ENCODE measurements at places on chromosomes 2 and 18.

- no peak for DNase-seq
These were observed 112.9 kb downstream of the XIRP2 start for GRCh38 chr2:167001165-167001564.

DNA sequence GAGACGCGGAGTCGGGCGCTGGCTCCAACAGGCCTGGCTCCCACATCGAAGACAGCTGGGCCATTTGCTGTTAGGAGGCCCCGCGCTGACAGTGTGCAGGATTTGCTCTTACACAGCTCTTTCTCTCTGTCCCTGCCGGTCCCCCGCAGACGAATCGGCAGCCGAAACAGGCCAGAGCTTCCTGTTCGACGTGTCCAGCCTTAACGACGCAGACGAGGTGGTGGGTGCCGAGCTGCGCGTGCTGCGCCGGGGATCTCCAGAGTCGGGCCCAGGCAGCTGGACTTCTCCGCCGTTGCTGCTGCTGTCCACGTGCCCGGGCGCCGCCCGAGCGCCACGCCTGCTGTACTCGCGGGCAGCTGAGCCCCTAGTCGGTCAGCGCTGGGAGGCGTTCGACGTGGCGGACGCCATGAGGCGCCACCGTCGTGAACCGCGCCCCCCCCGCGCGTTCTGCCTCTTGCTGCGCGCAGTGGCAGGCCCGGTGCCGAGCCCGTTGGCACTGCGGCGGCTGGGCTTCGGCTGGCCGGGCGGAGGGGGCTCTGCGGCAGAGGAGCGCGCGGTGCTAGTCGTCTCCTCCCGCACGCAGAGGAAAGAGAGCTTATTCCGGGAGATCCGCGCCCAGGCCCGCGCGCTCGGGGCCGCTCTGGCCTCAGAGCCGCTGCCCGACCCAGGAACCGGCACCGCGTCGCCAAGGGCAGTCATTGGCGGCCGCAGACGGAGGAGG, 3.5 kb downstream of the GDF7 start:
- no peak for DNase-seq

DNA sequence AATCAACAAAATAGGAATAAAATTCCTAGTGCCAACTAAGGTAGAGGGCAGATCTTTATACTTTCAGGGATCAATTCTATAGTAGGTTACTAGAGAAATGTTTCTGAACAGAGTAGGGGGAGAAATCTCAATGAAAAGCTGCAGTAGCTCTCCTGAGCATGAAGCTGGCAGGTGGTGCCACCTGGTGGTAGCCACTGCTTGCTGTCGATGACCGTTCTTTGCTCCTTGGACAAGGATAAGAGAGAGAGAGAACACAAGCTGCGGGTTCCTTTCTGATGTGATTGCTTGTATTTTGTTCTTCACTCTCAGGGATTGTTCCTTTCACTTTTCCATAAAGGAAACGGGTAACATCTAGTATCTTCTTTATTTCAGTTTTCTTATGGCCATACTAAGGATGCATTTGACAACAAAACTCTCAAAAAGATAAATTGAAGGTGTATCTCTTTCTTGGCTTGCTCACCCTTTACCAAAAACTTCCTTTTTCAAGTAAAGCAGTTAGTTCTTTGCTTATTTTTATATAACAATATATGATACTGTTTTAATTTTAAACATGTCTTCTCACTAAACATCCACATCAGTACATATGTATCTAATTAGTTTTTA, 18.6 kb upstream of the MRPL19 start:
- peak; percentile 24 for DNase-seq

GRCh38 chr2:30332791-30333453, 101.6 kb downstream of the LBH start:
- DNase-seq: no peak

GRCh38 chr18:79299272-79299671, 96.5 kb upstream of the NFATC1 start:
- no peak for DNase-seq

GRCh38 chr18:27541293-27541692, 356.2 kb upstream of the CHST9 start:
- DNase-seq: no peak

DNA sequence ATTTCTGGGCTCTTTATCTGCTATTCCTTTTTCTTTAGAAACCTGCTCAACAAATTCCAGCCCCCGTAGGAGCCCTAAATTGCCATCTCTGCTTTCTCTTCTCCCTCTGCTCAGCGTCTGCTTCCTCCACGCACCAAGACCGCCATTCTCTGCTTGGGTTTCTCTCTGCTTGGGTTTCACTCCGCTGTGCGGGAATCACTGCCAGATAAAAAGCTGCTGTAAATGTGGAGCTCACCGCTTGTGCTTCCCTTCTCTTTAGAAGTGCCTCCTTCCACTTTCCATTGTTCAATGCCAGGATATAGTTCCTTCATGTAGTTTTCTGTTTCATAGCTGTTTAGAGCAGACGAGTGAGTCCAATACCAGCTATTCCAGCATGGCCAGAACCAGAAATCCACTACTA, 45.9 kb downstream of the TMEM237 start:
- DNase-seq: no peak

DNA sequence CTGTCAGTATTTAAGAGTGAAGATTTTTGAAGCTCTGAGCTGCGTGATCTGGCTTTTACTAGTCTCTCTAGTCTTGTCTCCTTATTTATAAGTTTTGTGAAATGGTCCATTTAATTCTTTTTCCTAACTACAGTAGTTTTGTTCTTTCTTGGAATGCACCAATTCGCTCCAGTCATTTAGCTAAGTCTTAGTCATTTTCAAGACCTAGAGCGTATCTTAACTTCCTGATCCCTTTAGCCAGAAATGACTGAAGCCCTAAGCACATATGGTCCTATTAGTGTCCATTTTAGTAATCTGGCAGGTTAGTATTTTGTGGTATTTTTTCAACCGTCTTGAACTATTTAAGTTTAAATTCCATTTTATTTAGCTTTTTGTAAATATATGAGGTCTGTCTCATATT, 3.6 kb downstream of the BIRC6 start:
- DNase-seq: no peak

- no peak for DNase-seq
These were observed 6.0 kb upstream of the MLPH start for GRCh38 chr2:237480988-237481525.

GRCh38 chr18:55880617-55881016, 292.6 kb upstream of the TCF4 start:
- DNase-seq: no peak

DNA sequence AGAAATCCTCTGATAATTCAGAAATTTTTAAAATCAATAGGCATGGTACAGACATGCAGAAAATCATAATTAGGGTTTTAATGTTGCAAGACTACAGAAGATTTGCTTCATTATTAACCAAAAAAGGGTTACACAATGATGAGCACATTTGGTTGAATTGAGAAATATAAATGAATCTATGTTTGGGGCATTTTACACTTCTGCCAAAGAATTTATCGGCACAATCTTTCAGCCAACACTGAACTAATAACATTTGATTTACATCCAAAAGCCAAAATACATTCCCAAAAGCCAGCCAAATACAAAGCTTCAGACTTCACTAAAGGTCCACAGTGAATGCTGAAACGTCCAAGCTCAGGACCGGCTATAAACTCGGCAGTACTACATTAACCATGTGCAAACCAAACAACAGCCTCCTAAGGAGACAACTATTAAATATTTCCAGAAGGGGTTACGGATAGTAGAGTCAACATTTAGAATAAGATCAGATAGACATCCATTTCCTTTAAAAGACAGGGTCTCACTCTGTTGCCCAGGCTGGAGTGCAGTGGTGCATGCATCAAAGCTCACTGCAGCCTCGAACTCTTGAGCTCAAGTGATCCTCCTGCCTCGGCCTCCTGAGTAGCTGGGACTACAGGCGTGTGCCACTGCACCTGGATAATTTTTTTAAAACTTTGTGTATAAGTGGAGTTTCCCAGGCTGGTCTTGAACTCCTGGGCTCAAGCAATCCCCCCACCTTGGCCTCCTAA, 29.4 kb downstream of the SPRED2 start:
- no peak for DNase-seq

GRCh38 chr18:74425161-74425560, 31.9 kb downstream of the DIPK1C start:
- DNase-seq: no peak

- DNase-seq: no peak
These were observed 100.9 kb downstream of the ARL4C start for GRCh38 chr2:234395891-234396420.

DNA sequence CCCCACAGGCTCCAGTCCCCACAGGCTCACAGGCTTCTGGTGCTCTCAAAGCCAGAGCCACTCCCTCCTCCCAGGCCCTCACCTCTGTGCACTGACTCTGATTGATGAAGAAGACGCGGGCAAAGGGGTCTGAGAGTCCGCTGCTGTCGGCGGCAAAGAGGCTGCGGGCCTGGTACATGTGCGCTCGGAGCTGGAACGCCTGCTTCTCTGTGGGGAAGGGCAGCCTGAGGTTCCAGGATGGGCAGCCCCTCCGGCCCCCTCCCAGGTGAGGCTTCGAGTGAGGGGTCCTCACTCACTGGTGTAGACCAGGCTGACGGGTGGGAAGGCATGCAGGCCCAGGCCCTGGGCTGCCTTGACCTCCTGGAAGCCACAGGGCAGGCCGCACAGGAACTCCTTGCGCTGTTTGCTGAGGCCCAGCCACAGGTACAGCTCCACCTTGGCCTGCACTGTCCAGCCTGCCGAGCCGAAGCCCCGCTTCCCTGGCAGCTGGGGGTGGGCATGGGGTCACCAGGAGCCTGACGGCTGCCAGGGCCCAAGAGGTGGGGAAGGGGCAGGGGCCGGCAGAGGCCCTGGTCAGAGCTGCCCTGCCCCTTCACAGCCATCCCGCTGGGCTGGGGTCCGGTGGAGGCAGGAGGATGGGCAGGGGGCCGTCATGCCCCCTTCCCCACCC, 2.0 kb downstream of the OTOF start:
- no peak for DNase-seq

GRCh38 chr2:119487434-119488244, 36.6 kb downstream of the SCTR start:
- DNase-seq: no peak

- DNase-seq: no peak
These were observed 64.3 kb upstream of the MSTN start for GRCh38 chr2:190126798-190127197.

GRCh38 chr18:74256190-74256589, 35.6 kb downstream of the CYB5A start:
- no peak for DNase-seq

GRCh38 chr2:15874854-15875804, 65.2 kb upstream of the MYCN start:
- no peak for DNase-seq

DNA sequence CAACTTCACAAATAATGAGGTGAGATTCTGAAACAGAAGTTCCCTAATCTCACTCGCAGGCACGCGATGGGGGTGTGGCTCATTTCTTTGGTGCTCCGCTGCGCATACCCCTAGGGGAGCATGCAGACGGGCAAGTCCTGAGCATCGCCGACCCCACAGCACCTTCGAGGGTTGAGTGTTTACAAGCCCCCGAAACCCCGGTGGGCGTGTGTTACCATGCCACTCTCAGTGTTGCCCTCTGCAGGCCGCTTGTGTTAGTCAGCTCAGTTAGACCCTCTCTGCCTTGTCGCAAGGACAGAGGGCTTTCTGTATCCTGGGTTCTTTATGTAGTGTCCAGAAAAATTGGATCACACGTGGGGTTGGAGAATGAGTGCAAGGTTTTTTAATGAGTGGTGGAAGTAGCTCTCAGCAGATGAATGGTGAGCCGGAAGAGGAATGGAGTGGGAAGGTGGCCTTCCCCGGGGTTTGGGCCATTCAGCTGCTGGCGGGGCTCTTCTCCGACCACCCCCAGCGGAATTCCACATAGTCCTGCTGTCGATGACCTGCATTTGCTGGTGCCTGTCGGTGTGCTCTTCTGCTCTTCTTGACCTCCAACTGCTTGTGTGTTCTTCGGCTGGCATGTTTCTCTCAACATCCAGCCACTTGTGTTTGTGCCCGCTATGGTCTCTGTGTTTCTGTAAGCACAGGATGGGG, 191.3 kb downstream of the RPRM start:
- DNase-seq: no peak

- no peak for DNase-seq
These were observed 274.0 kb downstream of the NDUFA10 start for GRCh38 chr2:239750929-239751678.

GRCh38 chr2:80303006-80303908, 1.3 kb downstream of the LRRTM1 start:
- no peak for DNase-seq

- no peak for DNase-seq
These were observed 13.7 kb downstream of the NGEF start for GRCh38 chr2:232999354-232999753.

DNA sequence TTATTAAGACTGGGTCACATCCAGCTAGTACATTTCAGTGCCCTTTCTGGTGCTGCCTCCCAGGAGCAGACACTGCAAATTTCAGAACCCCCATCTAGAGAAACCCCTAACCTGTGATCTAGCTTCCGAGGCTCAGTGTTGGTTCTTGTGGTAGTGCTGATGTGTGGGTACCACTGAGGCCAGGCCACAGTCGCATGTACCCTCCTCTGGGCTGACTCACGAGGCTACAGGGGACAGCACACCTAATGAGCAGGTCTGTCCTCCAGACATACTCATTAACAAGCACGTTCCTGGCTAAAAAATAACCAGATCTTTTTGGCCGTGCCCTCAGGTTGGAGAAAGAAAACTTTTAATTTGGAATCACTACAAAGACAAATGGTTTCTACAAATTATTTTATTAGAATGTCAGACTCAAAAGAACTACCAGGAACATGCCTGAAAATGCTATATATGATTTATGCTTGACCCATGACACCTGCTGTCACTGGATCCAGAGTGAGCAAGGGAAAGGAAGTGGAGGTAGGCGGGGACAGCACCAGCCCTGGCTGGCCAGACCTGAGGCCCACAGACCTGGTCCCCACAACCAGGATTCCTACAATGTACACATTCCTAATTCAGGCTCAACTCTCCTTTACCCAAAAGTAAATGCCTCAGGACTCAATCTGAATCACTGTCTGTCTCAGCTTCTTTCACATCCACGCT, 8.5 kb downstream of the CIAO1 start:
- DNase-seq: no peak

DNA sequence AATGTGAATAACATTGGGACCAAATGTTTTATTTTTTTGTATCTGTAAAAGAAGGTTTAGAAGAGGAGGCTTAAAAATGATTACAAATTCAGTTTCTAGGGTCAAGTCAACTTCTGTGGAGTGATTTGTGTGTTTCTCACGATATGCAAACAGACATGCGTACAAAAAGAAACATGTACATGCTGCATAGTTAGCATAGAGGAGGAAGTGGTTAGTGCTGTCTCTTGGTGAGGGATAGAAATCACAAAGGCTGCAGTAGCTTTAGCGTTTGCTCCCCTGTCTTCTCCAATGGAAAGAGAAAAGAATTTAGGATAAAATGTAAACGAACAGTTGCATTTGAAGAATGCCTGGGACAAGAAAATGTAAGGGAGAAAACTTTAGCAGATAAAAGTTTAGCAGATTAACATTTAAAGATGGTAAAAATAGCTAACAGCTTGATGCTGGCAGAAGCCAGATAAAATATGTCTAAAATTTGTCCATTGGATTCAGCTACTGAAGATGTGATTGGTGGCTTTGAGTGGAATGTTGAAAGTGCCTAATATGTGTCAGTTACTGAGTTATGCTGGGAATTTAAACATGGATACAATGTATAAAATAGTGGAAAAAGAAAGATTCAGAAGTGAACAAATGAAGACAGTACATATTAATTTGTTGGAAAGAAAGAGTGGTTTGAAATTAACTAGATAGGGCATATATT, 44.9 kb downstream of the MALT1 start:
- DNase-seq: no peak

GRCh38 chr2:136132825-136133155, 14.8 kb upstream of the CXCR4 start:
- no peak for DNase-seq

- DNase-seq: no peak
These were observed 35.2 kb downstream of the SRBD1 start for GRCh38 chr2:45575881-45576280.

GRCh38 chr18:34809451-34810072, 99.5 kb downstream of the DTNA start:
- no peak for DNase-seq
